ENCODE measurements at places on chromosomes 3 and 15.

- no peak for DNase-seq
Observed at GRCh38 chr3:128655531-128655930, 4.9 kb upstream of the RPN1 start.

GRCh38 chr15:36301947-36302346 is 277.5 kb upstream of the CDIN1 start:
- DNase-seq, result no peak

- no peak for DNase-seq
Observed at GRCh38 chr15:45497261-45497660, 25.3 kb downstream of the SLC30A4 start.

DNA sequence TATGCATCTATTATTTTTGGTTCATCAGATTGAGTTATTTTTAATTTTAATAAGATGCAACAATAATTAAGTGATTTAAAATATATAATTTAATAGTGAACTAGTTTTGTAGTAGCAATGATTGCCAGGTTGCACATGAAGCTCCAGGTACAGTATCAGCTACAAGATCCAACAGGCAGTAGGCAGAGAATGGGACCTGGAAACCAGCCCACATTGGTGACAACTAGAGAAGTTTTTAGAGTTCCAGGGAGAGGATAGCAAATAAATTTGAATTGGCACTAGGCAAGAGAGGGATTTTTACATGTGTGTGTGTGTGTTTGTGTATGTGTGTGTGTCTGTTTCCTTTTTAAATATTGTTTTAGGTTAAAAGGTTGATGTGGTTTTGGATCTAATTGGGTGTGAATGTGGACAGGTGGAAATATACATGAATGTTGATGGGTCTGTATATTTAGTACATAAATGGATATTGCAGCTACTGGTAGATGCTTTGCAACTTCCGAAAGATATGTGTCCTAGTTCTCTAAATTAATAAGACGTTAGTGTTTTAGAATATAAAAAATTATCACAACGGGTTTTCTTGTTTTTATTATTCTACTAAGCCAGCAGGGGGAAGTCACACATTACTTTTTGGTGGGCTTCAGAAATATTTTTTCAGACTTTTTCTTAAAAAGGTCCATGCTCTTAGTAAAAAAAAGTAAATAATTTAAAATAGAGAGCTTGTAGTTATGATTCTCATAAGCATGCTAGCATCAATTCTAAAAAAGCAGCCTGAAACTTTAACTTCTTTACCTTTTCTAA is 110.1 kb upstream of the GBE1 start:
- no peak for DNase-seq

DNA sequence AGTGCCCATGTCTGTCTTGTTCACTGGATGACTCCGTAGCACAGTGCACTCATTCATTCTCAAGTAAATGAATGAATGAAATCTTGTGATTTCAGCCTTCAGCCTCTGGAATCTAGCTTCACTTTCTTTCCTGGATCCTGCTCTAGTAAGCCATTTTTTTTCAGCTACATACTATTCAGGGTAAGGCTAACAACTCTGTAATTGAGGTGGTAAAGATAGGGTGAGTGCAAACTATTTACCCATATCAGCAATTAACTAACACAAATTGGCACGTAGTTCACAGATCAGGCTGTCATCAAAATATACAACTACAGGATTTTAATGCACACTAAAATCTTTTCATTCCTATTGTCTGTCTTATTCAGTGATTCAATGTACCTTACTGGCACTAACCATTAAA is 195.1 kb upstream of the SLC2A2 start:
- DNase-seq, result no peak

- DNase-seq, result peak; percentile 64
Observed at GRCh38 chr3:94612631-94613030, 549.8 kb downstream of the NSUN3 start.

GRCh38 chr3:59753808-59754450 is 704.1 kb upstream of the CFAP20DC start:
- DNase-seq, result no peak

DNA sequence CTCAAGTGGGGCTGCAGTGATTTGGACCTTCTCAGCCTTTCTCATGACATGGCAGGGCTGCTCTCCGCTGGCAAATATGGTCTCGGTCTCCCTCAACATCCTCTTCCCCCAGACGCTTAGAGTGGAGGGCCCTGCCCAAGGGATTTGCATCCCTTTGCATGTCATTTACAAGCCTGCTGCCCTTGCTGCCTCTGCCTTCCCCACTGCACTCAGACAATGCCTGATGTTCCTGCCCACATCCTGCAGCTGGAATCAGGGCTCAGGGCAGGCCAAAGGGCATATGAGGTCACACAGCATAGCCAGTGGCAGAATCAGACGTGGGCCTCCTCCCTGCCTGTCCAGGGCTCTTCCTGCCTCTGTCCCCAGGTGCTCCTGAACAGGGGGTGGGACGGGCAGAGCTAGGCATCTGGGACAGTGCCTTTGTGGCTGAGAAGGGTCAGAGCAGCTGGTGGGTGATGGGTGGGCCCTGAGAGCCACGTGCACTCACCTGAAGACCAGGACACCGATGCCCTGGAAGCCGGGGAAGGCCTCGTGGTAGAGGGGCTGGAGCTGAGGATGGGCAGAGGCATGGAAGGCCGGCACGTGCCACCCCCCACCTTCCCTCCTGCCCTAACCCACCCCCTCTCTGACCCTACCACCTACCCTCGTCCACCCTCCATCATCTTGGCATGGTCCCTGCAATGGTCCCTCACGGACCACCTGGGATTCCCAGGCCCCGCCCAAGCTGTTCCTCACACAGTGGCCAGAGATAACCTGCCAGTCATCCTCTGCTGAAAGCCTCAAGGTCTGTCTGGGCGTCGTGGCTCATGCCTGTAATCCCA is 27.4 kb upstream of the GOLGA6C start:
- DNase-seq, result no peak

DNA sequence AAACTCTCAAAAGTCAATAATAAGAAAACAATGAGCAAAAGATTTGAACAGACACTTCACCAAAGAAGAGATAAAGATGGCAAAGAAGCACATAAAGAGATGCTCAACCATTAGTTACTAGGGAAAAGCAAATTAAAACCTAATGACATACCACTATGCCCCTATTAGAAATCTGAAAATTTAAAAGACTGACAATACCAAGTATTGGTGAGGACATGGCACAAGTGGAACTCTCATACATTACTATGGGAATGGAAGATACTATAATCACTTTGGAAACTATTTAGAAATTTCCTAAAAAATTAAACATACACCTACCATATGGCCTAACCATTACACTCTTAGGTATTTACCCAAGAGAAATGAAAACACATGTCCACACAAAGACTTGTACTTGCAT is 35.2 kb upstream of the LAMP3 start:
- no peak for DNase-seq

DNA sequence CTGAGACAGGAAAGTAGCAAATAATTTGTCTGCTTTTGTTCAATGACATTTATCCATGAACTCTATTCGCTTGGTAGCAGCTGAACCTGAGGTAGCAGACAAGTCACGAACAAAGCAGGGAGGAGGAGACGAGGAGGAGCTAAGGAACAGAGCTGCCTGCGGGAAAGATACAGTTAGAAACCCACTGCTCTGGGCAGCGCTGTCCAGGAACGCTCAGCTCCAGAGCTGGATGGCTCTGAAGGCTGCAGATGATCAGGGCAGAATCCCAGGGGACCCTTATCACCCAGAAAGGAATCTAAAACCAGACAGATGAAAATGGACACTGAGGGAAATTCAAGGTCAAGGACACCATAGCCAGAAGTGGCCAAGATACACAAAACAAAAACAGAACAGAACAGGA is 257.8 kb downstream of the CD47 start:
- no peak for DNase-seq

DNA sequence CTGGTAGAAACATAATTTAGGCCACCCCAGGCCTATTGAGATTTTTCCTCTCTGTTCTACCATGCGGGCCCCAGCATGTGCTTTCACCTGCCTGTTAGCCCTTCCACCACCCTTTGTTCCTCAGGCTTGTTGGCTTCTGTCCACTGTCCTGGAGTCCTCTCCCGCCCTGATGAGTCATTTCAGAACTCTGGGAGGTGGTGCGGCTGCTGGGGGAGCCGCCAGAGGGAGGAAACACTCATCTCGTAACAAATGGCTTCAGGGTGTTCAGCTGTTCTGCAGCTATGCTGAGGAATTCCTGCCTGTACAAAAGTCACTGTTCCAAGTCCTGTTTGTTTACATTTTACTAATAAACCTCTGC is 36.3 kb downstream of the LRTM1 start:
- DNase-seq, result no peak

DNA sequence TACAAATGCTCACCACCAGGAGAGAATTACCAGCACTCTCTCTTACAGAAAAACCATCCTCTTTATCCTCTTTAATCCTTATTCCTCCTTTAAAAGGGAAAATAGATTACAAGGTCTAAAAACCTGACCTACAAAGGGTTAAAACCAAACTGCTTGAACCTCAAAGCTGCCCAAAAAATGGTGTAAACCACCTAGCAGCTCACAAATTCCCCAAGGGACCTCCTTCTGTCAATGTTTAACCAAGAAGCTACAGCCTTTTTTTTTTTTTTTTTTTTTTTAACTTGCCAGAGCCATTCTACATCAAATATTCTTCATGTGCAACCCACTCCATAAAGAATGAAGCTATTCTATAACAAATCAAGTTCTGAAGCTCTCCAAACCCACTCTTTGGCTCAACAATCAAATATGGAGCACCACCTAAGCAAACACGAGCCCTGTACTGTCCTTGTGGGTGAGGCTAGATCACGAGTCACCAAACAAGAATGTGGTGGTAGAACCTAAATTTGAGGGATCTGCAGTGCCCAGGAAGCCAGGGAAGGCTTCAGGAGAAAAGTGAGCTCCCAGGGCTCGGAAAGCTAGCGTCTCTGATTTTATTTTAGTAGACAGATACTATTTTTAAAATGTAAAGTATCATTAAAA is 20.1 kb downstream of the OSBPL10 start:
- DNase-seq, result no peak

DNA sequence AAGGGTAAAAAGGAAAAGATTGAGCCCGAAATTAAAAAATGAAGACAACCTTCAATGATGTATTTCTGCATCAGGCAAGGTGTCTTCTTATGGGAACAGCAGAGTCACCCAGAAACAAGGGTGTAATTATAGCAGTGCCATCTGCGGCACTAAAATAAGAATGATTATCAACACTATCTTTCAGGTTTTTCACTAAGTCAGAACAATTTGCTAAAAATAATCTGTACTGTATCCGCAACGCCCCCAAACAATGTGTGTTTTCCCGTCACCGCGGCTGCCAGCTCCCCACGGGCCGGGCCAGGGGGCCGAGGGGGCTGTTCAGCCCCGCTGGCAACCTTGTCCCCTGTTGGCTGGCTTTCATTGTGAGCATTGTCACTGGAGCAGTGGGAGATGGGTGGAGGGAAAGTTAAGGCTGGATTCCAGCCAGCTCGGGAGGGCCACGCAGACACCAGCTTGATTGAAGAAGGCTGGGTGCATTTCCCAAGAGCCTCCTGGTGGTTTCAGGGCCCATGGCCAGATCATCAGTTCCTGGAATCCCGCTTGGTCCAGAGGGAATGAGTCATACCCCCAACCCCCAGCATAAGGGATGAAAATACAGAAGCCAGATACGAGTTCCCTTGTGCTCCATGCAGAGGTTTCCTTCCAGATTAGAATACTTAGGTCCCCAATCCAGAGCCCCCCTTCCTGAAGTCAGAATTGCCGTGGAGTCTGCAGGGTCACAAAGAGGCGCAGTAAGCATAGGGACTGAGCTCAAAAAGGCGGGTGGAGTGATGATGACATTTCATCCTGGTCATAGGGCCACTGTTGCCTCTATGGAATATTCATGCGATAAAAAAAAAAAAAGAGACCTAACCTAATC is 90.2 kb upstream of the KLF13 start:
- peak; percentile 97 for DNase-seq

DNA sequence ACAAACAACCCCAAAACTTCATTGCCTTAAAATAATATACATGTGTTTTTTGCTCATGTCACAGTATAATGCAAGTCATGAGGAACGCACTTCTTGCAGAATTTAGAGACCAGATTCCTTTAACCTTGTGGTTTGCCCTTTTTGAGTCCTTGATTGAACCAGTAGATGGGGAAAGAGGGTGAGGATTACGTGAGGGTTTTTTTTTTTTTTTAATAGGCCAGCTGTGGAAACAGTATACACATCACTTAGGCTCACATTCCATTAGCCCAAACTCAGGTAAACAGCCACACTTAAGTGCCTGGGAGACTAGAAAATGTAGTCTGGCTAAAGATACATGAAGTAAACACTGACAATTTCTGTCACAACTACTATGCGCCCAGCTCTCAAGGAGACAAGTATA is 114.9 kb upstream of the MLF1 start:
- DNase-seq, result no peak

Measured in NCI-H2081 treated with DMSO at 0.1 percent for 48 hours (cell line).